ENCODE measurements at places on chromosomes 3 and 15.
A peak's percentile ranks its signal among the peaks of the same experiment; 100 is the strongest.

DNA sequence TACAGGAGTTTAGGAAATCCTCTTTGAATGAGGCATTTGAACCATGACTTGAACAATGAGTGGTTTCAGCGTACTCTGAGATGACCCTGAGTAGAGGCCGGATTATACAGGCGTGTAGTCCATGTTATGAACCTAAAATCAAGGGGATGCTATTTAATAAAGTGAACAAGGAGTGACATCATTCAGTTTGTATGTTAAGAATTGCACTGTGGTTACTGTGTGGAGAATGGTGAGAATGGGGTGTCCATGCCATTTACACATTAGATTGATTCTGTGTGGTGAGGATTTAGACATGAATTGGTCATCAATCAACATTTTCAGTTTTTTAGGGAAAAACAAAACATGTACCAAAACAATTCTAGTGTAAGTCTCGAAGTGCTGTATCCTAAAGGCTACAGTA is 65.8 kb downstream of the TPRG1 start:
- peak; percentile 61 for DNase-seq

GRCh38 chr3:168678730-168679129 is 583.0 kb upstream of the GOLIM4 start:
- no peak for DNase-seq

GRCh38 chr3:23055733-23056376 is 147.3 kb upstream of the UBE2E2 start:
- DNase-seq = peak; percentile 88

GRCh38 chr3:78434801-78435200 is 1333.0 kb downstream of the ROBO1 start:
- DNase-seq = peak; percentile 56

- DNase-seq = no peak
Observed at GRCh38 chr15:22978691-22979237, 1.4 kb downstream of the CYFIP1 start.

DNA sequence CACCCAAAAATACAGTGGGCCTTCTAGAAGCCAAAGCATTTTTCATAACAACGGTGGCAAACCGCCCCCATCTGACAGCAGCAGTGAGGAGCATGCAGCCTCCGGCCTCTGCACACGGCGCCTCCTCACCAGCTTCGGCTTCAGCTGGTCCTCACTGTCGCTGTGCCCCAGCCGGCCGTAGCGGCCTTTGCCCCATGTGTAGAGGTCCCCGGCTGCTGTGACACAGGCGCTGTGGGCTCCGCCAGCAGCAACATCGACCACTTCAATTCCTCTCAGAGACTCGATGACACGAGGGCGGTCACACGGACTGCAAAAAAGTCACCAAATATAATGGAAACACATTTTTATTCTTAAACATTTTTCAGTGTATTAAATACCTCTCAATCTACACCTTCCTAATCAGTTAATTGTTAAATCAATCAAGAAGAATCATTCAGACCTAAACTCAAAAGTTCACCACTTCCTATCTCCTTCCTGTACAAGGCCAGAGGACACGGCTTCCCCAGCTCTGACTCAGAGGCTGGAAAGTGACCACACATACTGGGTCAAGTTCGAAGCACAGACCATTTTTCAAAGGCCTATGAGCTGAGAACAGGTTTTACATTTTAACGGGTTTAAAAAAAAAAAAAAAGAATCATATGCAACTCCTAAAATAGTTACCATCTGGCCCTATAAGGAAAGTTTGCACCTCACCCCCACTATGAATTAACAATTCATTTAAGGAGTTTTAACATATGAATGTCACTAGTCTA is 33.6 kb upstream of the OCA2 start:
- DNase-seq = peak; percentile 36

DNA sequence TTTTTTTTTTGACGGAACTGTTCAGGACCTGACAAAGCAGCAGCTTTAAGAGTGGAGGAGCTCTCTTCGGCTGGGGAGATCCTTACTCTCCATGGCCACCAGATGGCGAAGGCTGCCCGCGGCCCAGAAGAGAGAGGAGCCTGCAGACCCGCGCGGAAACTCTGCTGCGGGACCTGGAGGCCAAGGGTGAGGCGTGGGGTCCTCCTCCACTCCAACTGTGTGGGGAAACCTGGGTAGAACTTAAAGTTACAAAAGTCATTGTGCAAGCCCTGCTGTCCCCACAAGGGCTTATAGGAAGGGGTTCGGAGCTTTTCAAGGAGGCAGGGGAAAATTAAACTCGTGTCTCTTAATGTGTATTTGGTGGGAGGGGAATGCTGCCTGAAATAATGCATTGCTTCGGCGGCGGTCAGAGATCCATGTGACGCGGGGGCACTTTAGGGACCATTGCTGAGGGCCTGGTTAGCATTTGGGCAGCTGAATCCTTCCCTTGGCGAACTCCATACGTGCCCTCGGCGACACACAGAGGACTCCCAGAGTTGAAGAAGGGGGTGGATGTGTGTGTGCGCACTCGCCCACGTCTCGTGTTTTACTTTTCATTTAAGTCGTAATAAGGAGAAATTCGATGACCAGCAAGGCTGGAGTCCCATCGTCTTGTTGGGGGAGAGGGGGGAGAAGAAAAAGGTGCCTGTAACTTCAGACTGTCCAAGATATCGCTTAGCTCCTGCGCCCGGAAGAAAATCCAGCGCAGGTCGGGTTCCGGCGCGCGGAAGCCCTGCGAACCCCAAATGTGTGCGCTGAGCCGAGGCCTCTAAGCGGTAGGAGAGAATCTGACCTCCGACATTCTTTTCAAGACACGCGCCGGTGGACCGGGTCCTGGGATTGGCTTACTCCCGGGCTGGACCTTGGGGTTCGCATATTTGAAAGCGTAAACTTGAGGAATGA is 9.7 kb downstream of the EOMES start:
- peak; percentile 70 for DNase-seq

DNA sequence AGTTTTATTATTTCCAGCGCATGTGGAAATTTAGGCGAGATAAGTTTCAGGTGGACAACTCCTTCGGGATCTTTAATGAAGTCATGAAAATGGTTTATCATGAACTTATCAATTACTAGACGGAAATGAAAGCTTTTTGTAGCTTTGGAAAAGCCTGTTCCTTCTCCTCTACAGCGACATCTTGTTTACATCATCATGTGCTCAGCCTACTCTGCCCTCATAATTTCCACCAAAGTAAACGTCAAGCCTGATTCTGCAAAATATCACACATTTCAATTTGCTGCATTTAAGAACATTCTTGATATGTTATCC is 64.3 kb upstream of the CGNL1 start:
- DNase-seq = no peak

- DNase-seq = no peak
Observed at GRCh38 chr15:45449916-45450867, 71.8 kb upstream of the GATM start.

DNA sequence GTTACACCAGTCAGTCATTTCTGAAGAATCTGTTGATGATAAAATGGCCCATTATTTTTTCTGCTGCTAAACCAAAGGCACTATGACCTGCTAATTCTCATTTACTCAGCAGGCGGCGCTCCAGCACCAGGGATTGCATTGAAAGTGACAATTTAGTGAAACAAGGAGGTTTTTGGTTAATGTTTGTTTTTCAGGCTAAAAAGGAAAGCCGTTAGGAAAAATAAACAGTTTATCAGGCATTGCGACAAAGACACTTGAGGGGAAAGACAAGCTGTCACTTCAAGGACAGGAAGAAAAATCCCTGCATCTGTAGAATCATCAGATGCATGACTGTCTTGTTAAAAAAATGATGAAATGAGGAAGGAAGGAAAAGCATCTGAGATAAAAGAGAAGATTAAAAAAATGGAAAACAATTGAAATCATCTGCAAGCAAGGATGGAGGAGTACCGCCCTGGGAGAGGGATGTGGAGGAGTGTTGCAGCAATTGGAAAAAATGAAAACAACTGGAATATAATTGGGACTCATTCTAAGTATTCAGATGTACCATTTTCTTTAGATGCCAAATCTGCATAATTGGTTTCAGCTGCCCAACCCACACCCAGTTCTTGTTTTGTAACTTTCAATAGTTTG is 54.0 kb downstream of the NR1D2 start:
- peak; percentile 62 for DNase-seq
